ENCODE measurements at places on chromosomes 6 and 20.

GRCh38 chr20:55561259-55561658 is 444.1 kb downstream of the CBLN4 start:
- DNase-seq: no peak

DNA sequence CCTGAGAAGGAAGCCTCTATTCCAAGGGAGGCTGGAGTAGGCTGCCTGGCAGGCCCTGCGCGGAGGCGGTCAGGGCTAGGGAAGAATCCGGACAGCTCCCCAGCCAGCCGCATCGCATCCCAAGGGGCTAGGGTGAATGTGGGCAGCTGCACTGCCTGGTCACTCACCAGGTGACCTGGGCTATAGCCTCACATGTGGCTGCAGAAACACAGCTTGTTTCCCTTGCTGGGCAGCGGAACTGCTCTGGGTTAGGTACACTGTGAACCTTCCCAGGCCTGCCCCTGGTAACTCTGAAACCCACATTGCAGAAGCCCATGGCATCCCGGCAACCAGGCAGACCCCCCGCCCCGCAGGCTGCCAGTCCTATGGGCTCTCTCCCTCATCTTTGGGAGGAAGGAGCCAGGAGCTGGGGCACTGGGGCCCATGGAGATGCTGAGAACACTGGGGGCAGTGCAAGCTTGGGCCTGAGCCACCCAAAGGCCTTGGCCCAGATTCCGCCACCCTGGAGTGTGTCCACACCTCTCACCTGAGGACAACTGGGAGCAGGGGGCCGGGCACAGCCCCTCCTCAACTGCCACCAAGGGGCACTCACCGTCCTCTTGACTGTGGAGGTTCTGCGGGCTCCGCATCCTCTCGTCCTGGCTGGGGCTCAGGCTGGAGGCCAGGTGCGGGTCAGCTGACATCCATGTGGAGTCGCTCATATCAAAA is 111.0 kb downstream of the NOL4L start:
- no peak for DNase-seq

DNA sequence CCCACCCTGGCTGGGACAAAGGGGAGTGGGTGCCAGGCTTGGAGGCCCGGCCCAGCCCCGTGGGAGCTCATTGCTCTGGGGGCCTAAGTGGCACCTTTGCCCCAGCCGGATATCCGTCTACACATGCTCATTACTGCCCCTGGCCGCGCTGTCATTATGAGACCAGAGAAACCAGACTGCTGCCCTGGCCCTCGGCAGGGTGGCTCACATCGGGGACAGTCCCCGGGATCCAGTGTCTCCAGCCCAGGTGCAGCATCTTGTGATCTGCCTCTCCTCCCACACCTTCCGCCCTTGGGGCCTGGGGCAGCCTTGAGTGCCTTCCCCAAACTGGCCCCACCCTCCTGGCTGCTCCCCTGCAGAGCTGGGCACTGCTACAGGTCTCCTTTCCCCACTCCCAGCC is 4.9 kb downstream of the SRMS start:
- no peak for DNase-seq

- DNase-seq: no peak
These were observed 19.8 kb downstream of the COL20A1 start for GRCh38 chr20:63312690-63313348.

GRCh38 chr6:156943816-156944215 is 166.6 kb downstream of the ARID1B start:
- no peak for DNase-seq

- DNase-seq: no peak
These were observed 6.7 kb downstream of the RAET1E start for GRCh38 chr6:149891259-149891658.

DNA sequence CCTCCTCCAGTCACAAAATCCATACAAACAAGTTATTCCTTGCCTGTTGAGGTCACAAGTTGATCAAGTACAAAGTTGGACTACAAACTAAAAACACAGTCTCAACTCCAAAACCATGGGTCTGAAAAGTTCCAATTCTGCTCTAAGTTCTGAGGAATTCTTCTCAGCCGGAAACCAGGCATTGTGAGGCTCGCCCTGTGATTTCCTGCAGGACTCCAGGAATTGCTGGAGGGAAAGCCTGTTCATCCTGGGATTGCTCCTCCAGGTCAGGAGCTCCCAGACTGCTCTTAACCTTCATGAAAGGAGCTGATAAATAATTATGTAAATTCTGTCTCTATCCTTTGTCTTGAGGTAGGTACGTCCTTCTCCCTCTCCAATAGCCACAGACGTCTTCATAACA is 8.5 kb downstream of the TRAM2 start:
- no peak for DNase-seq

DNA sequence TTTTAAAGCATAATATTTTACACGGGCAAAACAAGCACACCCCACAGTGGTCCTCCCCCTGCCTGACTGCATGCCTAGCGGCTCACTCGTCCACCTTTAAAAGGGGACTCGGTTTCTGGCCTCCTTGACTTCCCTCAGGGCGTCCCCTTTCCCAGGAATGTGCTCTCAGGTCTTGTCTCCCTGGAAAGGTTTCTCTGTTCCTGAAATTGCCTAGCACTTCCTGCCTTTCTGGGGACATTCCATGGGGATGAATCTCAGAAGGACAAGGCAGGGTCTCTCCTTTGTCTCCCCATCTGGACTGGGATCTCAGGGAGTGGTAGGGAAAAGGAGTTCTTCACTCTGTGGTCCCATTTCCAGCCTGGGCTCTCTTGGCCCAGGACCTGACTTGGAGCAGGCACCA is 4.9 kb downstream of the TCF15 start:
- DNase-seq: no peak

DNA sequence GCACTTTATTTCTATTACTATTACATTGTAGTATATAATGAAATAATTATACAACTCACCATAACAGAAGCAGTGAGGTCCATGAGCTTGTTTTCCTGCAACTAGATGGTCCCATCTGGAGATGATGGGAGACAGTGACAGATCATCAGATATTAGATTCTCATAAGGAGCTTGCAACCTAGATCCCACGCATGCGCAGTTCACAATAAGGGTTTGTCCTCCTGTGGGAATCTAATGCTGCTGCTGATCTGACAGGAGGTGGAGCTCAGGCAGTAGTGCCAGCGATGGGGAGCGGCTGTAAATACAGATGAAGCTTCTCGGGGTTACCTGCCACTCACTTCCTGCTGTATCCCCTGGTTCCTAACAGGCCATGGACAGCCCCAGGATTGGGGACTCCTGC is 139.5 kb upstream of the TCF21 start:
- DNase-seq: no peak

DNA sequence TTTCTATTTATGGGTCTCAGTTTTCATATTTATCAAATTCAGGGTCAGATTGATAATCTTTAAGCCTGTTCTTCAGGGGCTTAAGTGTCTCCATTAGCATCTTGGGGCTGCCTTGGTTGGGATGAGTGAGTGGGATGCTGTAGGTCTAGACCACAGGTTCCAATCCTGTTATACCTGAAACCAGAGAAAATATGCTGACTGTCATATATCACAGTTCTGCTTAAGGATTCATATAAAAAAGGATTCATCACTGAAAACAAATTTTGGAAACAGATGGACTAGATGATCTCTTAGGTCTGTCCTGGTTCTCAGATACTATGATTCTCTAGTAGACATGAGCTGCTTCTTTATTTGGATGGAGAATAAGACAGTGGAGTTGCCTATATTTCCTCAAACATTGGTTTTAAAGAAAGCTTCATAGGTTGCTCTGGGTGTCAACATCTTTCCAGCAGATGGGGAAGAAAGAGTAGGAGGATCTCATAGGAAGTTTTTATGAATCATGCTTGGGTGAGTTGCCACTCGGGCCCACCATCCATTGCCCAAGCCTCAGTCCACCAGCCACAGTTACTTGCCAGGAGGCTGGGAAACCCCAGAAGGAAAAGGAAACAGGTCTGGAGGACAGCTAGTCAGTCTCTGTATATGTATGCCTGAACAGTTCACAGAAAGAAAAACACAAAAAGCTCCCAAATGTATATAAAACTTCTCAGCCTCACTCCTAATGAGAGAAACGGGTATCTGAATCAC is 42.9 kb upstream of the MAP7 start:
- DNase-seq: no peak

DNA sequence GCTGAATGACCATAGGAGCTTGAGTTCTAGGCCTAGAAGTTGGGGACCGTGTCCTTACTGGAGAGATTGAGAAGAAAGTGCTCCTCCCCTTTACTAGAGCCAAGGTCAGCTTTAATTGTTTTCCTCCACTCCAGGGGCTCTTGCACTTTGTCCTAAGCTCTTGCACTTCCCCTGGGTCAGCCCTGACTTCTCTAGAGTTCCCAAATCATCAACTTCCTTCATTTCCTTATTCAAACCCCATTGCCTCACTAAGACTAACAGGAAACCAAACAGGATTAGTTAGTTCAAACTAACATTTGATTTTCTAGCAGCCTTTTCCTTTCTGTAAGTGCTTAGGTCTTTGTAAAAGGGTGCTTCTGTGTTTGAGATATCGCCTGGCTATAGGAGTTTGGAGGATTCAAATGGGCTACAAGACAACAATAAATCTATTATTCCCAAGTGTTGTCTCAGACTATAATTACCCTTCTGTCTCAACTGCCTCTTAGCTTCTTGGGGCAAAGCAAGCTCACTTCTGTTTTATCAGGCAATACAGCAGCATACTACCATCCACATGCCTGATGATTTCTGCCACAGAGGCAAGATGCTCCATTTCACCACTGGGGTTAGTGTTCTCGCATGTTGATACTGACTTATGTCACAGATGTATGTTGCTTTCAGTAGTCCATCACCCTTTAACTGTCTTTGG is 12.8 kb upstream of the DTNBP1 start:
- DNase-seq: no peak

DNA sequence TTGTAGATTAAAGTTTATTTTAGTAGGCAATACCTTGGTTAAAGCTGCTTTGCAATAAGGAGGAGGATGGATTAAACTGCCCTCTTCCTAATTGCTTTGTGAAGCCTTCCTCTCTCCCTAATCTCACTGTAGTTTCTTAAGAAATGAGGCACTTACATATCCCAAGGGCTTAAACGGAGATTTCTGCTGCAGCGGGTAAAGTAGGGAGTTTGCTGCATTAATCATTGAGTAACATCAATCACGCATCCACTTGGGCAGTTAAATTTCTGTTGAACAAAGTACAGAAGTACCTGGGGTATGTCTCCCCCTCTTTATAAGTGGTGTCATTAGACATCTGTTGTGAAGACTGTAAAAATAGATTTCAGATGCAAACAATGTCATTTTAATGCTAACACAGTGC is 29.5 kb upstream of the ARID1B start:
- DNase-seq: no peak

DNA sequence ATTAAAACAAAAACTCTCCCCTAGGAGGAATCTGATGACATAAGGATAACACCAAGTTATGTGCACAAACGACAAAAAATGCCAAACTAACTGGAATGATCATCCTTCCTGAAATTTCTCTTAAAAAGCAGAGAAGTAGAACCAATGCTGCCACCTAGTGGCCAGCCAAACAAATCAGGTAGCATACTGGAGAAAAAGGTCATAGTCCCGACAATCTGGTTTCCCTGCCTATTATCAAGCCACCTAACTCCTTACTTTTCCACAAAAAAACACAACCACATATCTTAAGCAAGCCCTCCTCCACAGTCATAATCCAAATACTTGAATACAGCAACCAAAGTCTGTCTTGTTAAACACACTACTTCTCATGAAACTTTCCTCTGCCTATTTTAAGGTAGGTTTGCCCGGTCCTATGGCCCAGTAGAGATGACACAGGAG is 5.3 kb downstream of the OARD1 start:
- DNase-seq: peak; percentile 54

GRCh38 chr6:26232940-26233648 is 131.9 kb upstream of the BTN3A2 start:
- DNase-seq: no peak

DNA sequence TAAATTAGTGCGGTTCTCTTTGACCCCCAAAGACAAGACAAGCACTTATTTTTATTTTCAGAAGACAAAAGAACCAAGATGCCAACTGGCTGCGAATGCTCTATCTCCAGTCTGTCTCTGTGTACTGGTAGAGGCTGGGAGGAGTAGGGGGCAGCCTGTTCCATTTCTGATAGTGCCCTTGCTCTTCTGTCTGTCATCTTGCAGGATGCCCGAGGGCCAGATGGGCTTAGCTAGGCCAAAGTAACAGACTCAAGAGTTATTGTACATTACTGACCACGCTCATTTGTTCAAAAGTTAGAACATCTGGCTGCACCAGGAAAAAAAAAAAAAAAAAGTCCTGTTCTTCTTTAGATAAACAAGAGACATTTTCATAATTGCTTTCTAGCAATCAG is 198.1 kb upstream of the UST start:
- DNase-seq: no peak

- no peak for DNase-seq
These were observed 923 bp downstream of the GMDS start for GRCh38 chr6:2244261-2245102.

DNA sequence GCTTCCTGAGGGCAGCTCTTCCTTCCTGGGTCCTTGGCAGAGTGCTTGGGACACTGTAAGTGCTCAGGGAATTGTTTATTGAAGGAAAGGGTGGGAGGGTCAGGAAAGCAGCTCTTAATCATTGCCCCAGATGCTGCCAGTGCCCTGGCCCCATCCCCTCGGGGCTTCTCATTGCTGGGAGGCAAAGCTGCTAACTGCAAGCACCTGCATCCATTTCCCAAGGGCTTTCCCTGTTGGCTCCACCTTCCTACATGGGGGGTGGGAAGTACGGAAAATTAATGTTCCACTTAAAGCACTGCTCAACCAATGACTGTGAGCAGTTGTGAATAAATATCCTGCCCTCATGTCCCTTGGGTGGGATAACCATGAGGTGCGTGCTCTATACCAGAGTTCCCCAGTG is 56.4 kb downstream of the NDUFAF5 start:
- DNase-seq: no peak

DNA sequence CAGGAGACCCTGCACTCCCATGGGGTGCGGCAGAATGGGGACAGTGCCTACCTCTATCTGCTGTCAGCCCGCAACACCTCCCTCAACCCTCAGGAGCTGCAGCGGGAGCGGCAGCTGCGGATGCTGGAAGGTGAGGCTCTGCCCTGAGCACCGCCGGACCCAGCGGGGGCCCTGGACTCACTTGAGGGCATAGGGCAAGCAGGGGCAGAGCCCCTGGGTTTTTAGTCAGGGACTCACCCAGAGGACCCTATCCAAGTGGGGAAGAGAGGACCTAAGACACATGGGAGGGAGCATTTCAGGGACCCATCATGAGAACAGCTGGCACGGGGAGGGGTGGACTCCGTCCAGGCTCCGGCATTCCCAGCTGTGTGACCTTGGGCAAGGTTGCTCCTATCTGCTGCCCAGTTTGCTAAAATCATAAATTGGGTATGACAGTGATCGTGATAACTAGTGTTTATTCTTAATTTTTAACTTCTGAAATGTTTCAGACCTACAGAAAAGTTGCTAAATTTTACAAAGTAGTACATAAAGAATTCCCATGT is 9.8 kb downstream of the RBCK1 start:
- DNase-seq: no peak

DNA sequence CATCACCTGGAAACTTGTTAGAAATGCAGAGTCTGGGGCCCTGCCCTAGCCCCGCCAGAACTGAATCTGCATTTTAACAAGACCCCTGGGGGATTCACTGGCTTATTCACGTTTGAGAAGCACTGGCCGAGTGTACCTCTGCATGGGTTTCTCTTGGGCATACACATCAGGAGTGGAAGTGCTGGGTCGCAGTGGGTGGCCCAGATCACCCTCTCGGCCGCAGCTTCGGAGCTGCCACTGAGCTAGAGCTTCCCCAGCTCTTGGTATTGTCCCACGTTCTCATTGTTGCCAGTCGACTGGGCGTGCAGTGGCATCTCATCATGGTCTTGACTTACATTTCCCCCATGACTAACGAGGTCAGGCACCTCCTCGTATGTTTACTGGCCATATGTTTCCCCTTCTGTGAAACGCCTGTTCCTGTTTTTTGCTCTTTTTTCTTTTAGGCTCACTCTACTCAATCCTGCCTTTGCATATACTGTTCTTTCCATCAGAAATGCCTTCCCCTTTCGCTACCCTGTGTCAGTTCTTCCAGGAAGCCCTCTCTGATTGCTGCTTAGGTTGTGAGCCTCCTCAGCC is 3.0 kb upstream of the DLGAP4 start:
- DNase-seq: no peak
